ENCODE measurements at places on chromosomes 13 and 19. TPM values are rescaled to one million over a fixed set of nuclear protein-coding genes. Genes with fewer than 3 reads are reported as not detected.

DNA sequence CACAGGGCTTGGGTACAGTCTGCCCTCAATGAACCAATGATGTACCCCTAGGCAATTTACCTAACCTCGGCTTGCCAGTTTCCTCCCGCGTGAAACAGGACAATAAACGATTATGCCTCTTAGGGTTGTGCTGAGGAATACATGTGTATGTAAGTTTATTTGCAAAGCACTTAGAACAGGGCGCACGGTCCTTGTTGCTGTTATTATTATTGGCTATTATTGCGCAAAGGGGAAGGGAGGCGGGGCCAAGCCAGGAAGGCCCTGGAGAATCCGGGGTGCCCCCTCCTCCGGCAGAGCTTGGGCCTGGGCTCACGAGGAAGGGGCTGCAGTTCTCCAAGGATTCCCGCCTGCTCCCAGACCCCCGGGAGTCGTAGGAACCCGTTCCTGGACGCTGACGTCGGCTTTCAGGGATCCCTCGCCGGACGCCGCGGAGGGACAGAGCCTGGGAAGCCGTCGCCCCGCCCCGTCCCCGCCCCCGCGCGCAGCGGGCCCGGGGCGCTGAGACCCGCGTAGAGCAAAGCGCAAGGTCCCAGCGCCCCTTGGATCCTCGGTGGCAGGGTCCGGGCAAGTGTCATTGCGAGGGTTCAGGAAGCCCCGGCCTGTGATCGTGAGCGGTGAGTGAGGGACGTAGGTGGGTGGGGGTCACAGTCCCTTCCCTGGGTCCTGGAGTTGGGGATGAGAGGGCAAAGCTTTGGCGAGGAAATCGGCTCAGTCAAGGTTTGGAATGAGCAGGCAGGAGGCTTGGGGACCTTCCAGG, at the start of gene TMEM91:
TSS of gene TMEM91 (plus strand) at position 293 of the 757 bp plus-strand sequence. CDS start 1,777 bp downstream, outside the sequence.
- DNase-seq = peak; percentile 46

GRCh38 chr13:28035146-28035782, 46.8 kb upstream of the URAD start:
- peak; percentile 49 for DNase-seq

GRCh38 chr13:38900188-38900587, 90.4 kb downstream of the STOML3 start:
- no peak for DNase-seq

Gene SIGLEC7
- total RNA-seq = not detected

- DNase-seq = no peak
Observed at GRCh38 chr19:1445932-1446712, 3.8 kb upstream of the APC2 start.

DNA sequence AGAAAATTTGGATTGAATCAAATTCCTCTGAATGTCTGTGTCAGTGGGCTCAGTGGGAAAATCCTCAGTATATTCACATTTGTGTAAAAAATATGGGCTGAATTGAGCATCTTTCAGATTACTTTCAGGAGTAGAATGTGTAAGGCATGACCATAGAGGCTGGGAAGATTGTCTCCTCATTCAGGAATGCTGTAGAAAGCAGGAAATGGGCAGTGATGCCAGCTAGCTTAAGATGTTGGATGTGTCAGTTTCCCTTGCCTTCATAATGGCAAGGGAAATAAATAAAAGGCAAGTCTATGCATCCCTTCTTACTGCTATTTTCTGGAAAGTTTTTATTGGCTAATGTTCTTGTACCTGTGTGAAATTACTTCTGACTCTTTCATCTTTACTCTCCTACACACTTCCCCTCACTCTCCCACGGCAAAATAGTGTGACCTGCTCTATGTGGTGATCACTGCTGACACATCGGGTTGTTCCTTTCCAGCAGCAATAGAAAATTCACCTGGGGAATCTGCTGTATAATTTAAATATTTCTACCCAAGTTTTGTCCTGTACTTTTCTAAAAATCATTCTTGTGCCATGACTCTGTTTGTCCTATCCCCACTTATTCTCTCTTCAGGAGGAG, 103.2 kb downstream of the LMO7 start:
- DNase-seq = peak; percentile 74

Gene ZNF567
- total RNA-seq = 5.5 TPM
